ELF-1 (cell line): ENCODE measurements at places on chromosomes 1 and 21.

DNA sequence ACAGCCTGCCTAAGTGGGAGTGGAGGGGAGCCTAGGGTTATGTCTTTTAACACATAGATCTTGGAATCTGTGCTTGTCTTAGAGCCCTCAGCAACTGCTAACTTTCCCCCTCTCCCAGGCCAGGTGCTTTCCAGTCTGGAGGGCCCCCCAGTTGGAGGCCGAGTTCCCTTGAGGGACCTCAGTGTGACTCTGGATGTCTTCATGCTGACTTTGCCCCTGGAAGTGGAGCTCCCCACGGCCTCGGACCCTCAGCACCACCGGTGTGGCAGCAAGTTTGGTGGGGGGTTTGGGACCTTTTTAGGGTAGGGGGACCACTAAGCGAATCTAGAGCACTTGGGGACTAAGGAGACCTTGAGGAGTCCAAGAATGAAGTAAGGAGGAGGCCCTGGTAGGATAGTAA, 22.9 kb downstream of the HYI start:
- DNase-seq: no peak

DNA sequence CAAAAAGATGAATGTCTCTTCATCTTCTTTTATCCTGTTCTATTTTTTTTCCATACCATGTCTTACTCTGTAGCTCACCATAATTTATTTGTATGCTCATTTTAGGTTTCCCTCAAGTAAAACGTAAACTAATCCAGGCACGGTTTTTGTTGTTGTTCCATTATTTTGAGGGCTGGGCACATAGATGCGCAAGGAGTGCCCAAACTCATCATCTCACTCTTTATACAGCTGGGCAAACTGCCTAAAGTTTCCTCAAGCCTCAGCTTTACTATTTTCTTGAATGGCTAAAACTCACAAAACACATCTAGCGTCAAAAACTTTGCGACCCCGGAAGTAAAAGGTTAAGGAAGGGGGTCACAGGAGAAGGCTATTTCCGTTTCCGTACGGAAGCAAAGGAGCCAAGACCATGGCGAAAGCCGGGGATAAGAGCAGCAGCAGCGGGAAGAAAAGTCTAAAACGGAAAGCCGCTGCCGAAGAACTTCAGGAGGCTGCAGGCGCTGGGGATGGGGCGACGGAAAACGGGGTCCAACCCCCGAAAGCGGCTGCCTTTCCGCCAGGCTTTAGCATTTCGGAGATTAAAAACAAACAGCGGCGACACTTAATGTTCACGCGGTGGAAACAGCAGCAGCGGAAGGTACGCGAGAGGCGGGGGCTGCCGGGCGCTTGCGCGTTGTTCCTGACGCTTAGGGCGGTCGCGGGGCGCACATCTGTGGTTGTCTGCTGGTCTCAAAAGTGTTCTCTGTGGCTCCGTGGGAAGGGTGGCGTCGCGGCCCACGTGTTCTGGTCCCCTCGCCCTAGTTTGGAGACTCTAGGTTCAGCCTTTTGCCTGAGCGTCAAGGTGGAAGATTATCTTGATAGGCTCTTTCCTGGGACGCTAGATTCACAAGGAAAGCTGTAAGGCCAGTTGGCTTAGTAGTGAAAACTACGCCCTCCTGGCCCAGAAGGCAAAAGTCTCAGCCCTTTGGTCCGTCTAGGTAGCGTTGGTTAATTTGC, at the start of gene RPF1:
Gene RPF1, plus strand, starts transcription at position 391 of the 993 bp plus-strand sequence. Its CDS starts 16 bp downstream, at position 407.
- peak; percentile 87 for DNase-seq

DNA sequence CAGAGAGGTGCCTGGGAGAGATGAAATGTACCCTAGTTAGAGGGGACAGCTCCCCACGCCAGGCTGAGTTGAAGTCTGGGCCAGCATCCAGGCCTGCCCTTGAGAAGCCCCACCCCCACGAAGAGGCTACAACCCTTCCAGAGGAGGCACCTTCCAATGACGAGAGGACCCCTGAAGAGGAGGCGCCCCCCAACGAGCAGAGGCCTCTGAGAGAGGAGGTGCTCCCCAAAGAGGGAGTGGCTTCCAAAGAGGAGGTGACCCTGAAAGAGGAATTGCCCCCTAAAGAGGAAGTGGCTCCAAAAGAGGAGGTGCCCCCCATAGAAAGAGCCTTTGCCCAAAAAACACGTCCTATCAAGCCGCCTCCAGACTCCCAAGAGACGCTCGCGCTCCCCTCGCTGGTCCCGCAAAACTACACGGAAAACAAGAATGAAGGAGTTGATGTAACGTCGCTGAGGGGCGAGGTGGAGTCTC, 3.1 kb downstream of the EVA1B start:
- no peak for DNase-seq

GRCh38 chr1:99969260-99969728, 502 bp upstream of the SLC35A3 start:
- no peak for DNase-seq

DNA sequence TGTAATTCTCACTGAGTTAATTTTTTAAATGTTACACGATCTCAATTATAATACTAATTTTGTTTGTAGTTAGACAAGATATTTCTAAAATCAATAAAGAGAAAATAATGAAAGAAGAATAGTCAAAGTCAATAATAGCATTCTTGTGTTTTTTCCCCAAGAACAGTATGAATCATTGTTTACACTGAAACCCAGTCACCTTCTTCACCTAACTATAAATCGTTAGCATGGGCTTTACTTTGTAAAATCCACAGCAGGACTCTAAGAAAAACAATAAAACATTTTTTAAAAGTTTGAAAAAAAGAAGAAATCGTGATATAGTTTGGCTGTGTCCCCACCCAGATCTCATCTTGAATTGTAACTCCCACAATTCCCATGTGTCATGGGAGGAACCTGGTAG, 234.6 kb upstream of the LYPLAL1 start:
- DNase-seq: no peak

- no peak for DNase-seq
These were observed 26.2 kb upstream of the NFIA start for GRCh38 chr1:61056196-61056572.

- DNase-seq: no peak
These were observed 16.0 kb downstream of the IQGAP3 start for GRCh38 chr1:156556354-156556753.

DNA sequence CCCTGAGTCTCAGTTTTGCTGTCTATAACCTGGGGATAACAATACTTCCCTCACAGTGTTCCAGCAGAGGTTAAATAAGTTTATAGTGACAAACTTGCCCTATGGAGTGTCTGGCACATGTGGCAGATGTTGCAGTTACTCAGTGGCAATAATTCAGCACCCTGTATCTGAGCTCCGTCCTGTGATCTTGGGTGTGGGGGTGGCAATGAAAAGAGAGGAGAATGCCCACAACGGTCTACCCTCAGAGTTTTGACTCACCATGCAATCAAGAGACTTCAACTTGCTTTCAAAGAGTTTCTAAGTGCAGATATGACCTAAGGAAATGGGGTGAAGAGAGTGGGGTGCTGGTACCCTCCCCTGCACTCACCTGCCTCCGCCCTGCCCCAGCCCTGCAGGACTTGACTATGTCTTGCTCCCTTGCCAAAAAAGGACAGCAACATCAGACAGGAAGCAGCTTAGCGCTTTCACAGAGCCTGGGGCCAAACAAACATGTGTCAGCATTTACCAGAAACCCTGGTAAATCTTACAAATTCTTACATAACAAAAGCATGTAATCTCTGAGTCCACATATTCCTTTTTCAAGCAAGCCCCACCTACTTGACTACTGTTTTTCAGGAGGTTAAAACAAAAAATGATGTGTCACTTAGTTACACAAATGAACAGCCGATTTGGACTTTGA, 185.1 kb upstream of the CAMK1G start:
- peak; percentile 88 for DNase-seq

DNA sequence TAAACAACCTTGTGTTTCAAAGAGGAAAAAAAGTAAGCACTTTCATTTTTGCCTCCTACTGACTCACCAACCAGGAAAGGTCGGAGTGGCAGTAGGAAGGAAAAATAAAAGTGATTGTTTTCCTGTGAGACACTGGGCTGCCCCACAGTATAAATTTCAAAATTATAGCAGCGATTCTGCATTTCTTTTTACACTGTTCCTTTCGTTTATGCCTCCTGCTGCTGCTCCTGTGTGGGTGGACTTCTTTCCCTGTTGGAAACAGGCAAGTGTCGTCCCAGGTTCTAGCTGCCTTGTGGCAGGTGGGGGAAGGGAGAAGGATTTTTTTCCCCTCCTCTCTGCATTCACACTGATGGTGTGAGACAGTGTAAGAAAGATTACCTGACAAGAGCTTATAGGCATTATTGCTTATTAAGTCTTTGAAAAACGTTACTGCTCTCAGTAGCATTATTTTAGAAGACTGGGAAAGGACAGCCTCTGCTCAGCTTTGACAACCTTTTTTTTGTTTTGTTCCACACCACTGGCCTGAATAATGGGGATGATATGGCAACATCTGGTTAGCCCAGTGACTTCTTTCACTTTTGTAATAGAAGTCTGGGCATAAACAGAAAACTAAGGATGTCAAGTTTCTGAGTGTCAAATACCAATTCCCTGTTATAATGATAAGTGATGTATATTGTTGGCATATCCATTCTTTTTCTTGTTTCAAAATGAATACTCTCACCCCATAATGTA, 77.9 kb downstream of the NEK7 start:
- peak; percentile 14 for DNase-seq

DNA sequence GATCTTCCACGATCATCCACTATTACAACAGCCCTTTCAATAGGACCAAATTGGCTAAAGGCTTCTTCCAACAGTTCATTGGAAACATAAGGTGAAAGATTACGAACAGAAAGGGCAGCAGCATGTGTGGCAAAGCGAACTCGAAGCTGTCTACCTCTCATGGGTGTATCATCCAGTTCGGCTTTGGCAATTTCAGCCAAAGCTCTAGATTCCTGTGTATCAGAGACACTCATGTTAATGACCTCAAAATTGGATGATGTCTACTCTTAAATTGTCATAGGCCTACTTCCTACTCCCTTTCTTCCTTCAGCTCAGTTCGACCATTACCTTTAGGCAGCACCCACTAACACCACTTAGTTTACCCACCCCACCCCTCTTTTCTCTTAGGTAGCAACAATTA, 2.2 kb downstream of the SFPQ start:
- DNase-seq: no peak

GRCh38 chr1:9281908-9282695, 10.6 kb upstream of the SPSB1 start:
- DNase-seq: no peak

DNA sequence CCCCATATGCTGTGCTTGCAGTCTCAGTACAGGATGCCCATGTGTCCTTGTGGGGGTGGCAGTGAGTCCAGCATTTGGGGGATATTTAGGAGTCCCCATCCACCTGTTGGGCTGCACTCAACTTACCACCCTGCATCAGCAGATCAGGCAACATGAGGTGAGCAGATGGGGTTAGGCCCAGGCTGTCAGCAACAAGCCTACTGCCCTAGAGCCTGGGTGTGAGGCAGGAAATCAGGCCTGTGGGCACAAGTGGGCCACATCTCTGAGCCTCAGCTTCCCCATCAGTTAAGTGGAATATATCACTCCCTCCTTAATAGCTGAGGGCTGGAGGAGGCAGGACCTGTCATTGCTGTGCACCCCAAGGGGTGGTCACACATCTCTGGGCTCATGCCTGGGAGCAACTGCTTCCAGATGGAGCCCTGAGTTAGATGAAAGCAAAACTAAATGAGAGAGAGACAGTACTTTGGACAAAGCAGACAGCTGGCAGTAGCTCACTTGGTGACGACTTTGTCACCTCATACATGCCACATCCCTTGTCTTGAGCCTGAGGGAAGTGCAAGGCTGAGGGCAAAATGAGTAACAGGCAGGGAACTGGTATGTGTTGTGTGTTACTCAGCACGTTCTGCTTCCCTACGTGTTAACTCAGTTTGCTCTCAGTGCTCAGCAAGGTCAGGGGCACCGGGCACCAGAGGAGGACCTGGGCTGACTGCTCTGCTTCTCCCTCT, 48.4 kb downstream of the TRIM11 start:
- DNase-seq: no peak

GRCh38 chr1:84871181-84871580, 21.8 kb downstream of the LPAR3 start:
- no peak for DNase-seq

DNA sequence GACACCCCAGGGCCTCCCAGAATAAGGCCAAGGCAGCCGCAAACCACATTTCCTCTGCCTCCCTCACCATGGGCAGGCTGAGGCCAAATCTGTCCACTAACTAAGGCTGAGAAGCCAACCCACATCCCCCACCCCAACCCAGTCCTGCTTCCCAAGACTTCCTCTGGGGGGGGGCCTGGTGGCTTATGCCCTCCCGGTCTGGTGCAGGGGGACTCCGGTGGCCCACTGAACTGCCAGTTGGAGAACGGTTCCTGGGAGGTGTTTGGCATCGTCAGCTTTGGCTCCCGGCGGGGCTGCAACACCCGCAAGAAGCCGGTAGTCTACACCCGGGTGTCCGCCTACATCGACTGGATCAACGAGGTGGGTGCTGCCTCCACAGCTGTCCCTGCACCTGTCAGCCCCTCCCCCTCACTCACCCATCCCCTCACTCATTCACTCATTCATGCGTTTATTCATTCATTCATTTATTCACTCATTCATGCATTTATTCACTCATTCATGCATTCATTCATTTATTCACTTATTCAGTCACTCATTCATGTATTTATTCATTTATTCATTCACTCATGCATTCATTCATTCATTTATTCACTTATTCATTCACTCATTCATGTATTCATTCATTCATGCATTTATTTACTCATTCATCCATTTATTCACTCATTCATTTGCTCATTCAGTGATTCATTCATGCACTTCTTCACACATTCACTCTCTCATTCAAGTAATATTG, 7.3 kb downstream of the CTRC start:
- DNase-seq: no peak

- no peak for DNase-seq
These were observed 1.8 kb downstream of the C2CD2 start for GRCh38 chr21:41951876-41952567.

GRCh38 chr21:27221077-27221476, 254.2 kb upstream of the ADAMTS5 start:
- DNase-seq: no peak

DNA sequence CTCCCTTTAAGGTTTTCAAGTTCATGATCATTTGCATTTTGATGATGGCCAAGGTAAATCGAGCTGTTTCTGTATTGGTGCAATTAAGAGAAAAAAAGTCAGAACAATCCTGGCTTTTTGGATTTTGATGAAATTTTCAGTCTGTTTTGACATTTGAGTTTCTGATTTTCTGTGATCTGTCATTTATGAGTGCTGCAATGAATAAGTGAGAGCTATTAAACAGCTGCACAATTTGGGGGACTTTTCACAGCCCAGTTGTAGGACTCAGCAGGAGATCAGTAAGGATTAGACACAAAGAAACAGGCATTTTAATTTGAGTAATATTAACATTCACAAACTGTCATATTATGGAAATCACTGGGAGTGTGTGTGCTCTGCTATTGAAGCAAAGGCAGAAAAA, 452.9 kb upstream of the CXADR start:
- no peak for DNase-seq
